ENCODE measurements at places on chromosomes 12 and 14.
A peak's percentile ranks its signal among the peaks of the same experiment; 100 is the strongest.

GRCh38 chr12:6488240-6488639 lies 4.8 kb downstream of the MRPL51 start:
- no peak for DNase-seq

- DNase-seq = no peak
These were observed 60.4 kb upstream of the IFNG-AS1 start for GRCh38 chr12:67928621-67929383.

DNA sequence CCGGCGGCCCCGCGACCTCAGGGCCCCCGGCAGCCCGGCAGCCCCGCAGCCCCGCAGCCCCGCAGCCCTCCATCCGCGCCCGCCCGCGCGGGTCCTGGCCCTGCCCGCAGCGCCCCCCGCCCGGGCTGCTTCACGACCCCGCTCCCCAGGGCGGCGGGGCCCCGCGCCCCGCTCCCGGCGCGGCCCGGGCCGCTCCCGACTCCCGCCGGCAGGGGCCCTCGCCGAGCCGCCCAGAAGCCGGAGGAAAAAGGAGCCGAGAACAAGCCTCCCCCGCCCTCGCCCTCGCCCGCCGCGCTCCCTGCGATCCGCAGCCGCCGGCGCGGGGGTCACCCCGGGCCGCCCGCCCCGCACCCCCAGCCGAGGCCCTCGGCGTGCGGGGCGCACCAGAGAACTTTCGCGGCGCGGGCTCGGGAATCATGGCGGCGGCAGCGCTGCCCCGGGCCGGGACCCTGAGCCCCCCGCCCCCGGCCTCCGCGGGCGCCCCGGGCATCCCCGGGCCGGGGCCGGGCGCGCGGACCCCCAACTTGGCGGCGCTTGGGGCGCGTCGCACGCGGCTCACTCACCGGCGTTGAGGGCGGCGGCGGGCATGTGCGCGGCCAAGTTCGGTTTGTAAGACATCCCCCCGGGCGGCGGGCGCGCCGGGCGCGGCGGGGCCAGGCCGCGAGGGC lies 521 bp downstream of the CDK2AP1 start:
- DNase-seq = peak; percentile 82

- no peak for DNase-seq
These were observed 553 bp downstream of the CLEC14A start for GRCh38 chr14:38255408-38255672.

GRCh38 chr14:61950340-61950739 lies 188.1 kb downstream of the SNAPC1 start:
- DNase-seq = no peak

DNA sequence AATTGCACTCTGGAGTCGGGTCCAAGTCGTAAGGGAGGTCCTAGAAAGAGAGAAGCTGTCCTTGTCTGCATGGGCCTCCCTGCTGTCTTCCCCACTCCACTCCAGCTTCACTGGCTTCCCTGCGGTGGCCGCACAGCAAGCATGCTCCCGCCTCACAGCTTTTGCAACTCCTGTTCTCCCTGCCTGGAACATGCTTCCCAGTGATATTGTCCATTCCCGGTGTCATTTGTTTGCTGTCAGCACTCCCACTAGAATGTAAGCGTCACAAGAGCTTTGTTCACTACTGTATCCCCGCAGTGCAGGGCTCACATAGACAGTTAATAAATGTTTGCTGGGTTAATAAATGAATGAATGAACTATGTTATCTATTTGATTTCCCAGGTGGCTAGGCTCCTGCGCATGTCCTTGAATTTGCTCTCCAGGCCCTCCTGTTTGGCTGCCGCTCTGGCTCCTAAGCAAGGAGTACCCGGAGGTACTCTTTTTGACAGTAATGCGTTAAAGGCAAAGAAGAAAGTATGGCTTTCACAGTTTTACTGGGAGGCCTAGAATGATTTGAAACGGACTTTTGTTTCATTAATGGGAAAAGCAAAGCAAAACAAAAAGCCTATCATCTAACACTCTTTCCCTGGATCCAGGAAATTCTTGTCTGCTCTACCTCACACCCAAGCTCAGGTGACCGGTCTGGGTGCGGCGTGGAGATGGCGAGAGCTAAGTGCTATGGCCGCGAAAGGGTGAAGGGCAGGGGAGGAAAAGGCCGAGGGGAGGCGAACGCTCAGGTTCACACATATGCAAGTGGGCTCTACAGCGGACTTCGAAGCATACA lies 6.2 kb upstream of the SLC7A7 start:
- no peak for DNase-seq

DNA sequence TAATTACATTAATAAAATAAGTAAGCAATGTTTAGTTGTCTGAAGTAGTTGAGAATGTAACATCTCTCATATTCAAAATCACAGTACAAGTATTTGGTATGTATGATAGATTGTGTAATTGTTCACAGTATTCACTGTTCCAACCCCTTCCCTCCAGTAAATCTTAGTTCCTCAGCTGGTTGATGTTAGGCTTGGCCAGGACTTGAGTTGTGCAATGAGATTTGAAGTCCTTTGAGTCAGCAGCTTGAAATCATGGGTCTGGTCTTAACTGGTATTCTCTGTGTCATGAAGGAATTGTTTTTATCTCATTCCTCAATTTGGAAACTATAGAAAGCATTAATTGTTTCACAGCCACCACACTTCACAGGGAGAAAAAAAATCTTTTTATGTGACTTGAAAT lies 477.1 kb downstream of the FSCB start:
- no peak for DNase-seq

GRCh38 chr12:97397008-97397407 lies 65.6 kb upstream of the RMST start:
- no peak for DNase-seq

DNA sequence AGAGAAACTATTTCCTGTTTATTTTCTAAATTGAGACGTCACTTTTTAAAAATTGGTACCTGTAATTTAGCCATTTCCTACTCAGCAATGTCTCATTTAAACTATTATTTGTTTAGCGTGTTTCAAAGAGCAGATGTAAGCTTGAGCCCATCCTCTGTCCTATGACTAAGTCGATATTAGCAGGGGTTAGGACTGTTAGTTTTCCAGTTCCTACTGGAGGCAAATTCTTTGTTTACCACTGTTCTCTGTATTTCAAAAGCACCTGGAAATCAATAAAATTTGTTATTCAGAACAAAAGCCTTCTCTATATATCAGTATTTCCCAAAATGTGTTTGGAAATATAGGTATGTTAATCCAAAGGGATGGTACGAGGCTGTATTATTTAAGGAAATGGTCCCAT lies 42.4 kb downstream of the MDM2 start:
- DNase-seq = no peak

DNA sequence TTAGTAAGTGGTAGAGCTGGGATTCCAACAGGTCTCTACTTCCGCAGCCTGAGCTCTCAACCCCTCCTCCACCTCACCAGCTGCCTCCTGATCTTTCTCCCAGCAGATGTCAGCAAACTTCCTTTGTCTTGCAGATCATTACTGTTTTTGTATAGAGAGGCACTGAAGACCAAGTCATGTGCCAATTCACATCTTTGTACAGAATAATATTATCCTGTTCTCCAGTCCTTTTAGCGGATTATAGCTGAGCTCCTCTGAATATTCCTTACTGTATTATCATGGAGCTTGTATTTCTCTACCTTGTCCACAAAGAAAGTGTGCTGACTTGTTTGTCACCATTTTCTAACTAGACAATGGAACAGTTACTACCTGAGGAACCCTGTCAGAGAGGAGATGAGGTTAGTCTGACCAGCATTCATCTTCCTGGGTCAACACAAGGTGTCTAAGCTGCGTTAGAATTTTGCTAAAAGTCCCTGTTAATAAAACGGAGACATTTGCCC lies 142.3 kb upstream of the ARHGAP5 start:
- DNase-seq = no peak

- no peak for DNase-seq
These were observed 227.9 kb downstream of the ALG10B start for GRCh38 chr12:38544330-38545066.

DNA sequence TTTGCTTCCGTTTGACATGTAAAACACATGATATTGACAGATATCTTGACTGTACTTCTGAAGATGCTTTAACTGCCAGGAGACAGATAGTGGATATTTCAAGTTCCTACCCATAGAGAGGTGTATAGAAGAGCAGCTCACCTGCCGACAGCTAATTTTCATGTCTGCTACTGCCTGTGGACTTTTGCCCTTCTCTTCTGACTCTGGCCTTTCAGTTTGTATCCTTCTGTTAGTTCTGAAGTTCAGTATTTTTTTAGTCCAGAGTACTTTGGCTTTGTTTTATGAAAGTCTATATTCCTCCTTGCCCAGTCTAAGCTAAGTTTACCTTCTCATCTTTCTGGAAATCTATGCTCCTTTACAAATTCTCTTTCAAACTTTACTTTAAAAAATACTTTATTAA lies 30.8 kb upstream of the STK38L start:
- DNase-seq = no peak

DNA sequence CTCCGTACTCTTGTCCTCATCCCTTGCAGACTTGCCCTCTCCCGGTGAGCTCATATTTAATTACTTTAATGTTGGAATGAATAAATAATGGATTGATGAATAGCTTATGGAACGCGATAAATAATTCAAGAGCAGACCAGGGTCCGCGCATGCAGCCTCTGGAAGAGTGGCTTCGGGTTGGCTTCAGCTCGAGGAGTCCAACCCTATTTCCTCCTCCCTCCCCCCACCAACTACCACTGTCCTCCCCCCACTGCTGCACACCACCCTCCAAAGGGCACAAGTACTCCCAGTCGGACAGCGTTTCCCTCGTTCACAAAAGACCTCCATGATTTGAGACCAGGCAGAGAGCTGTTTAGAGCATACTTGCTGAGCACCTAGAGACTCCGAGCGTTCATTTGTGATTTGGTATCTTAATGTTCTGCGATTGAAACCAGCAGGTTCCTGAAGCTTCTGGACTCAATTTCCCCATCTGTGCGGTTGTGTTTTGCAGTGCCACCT lies 647 bp upstream of the SIX1 start:
- no peak for DNase-seq

DNA sequence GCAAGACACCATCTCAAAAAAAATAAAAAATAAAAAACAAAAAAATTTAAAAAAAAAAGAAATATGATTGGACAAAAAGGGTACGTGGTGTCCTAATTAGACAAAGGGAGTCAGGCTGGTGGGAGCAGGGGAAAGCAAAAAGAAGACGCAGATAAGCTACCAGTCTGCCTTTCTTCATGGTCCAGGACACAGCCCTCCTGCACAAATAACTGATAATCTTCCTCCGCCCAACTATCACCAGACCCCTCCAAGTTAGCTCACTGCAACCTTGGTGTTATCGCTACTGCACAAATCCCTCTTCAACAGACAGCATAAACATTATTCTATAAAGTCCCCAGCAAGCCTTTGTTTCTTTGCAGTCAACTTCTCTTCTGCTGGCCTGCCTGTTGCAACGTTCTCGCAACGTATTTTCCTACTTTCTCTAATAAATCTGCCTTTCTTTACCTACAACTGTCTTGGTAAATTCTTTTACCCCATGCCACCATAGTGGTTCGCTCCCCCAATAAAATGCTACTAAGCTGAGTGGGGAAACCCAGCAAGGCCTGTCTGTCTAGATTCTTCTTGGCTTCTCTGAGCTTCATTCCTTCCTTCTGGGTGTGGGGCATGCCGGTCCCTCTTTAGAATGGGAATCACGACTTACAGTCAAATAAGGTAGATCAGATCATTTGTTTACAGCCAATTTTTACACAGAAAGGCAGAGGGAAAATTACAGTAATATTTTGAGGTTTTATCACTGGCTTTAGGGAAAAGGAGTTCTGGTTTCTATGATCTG lies 14.6 kb upstream of the DNAL1 start:
- DNase-seq = no peak

- peak; percentile 3 for DNase-seq
These were observed 94.2 kb downstream of the HEATR5A start for GRCh38 chr14:31326111-31326510.

DNA sequence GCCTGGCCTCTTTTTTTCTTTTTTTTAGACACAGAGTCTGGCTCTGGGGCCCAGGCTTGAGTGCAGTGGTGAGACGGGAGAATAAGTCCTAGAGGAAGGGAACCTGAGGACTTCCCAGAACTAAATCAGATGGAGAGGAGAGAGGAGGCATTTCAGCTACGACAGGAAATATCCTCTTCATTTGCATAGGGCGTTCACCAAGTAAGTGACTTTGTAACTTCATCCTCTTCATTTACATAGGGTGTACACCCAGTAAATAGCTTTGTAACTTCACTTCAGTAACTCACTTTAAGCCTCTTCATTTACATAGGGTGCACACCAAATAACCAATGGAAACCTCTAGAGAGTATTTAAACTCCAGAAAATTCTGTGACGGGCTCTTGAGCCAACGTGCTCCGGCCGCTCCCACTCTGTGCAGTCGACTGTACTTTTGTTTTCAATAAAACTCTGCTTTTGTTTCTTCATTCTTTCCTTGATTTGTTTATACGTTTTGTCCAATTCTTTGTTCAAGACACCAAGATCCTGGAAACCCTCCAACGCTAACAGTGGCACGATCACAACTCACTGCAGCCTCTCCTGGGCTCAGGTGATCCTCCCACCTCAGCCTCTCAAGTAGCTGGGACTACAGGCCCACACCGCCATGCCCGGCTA lies 21.4 kb upstream of the ANKRD9 start:
- DNase-seq = no peak

- no peak for DNase-seq
These were observed 698.6 kb upstream of the MDGA2 start for GRCh38 chr14:48373981-48374380.

GRCh38 chr14:85663256-85663655 lies 133.3 kb downstream of the FLRT2 start:
- no peak for DNase-seq

DNA sequence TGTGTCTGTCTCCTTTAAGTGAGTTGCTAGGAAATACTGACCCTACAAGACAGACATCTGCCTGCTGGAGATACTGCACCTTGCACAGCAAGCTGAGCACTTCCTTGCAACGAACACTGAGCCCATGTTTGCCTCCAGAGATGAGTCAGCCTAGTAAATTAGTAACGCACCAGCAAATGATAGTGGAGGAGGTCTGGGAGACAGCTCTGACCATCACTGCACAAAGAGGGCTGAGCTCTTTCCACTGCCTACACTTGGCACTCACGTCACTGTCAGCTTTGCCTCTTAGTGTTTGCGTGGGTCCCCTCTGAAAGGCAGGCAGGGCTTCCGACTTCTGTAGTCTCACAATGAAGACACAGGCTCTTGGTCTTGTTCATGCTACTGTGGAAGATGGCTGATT lies 109.0 kb downstream of the APAF1 start:
- DNase-seq = peak; percentile 85

DNA sequence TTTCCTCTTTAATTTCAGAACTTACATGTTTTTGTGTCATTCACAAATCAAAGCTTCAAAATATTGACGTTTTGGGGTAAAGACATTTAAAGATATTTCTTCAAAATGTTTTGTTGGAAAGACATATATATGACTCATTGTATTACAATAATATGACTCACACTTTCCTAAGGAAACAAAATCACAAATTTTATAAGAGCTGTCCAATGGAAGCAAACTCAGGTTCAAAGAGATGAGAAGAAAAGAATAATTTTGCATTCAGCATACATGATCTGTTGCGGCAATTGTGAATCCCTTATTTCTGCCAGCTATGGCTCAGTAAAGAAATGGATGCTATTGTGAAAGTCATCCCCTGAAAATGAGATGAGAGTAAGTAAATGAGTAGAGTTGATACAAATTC lies 82.7 kb downstream of the GRIP1 start:
- DNase-seq = no peak

- DNase-seq = no peak
These were observed 34.5 kb downstream of the PRKCH start for GRCh38 chr14:61355892-61356325.

GRCh38 chr12:848882-849527 lies 96.6 kb downstream of the WNK1 start:
- no peak for DNase-seq

- no peak for DNase-seq
These were observed 25.5 kb downstream of the ITGA7 start for GRCh38 chr12:55682087-55682796.

Data from activated CD4-positive, alpha-beta T cell treated with anti-CD3 and anti-CD28 coated beads, Interleukin-2, Interleukin-6, amounts not matched to agents 100 ng/mL and 50 ng/mL, durations not matched to agents 16 hours and 8 hours (primary cell).